ENCODE measurements at places on chromosomes 1 and 21.

DNA sequence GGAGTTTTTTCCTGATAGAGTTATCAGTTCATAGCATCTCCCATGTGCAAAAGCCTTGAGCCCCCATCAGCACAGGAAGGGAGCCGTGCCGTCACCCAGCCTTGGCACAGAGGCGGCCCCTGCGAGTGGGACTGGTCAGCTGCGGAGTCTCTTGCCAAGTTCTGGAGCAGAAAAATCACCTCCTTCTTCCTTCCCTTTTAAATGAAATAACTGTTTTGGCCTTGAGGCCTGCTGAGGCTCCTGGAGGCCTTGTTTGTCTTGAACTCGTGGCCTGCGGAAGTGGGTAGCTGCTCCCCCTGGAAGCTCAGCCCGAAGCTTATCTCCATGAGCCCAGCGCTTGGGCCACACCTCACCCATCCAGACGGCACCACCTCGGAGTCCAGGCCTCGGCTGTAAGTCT lies 145.7 kb upstream of the TMEM51 start:
- DNase-seq: no peak

- no peak for DNase-seq
Observed at GRCh38 chr1:150890033-150890416, 3.1 kb downstream of the CTXND2 start.

- DNase-seq: no peak
Observed at GRCh38 chr1:168476588-168477385, 67.0 kb downstream of the XCL2 start.

DNA sequence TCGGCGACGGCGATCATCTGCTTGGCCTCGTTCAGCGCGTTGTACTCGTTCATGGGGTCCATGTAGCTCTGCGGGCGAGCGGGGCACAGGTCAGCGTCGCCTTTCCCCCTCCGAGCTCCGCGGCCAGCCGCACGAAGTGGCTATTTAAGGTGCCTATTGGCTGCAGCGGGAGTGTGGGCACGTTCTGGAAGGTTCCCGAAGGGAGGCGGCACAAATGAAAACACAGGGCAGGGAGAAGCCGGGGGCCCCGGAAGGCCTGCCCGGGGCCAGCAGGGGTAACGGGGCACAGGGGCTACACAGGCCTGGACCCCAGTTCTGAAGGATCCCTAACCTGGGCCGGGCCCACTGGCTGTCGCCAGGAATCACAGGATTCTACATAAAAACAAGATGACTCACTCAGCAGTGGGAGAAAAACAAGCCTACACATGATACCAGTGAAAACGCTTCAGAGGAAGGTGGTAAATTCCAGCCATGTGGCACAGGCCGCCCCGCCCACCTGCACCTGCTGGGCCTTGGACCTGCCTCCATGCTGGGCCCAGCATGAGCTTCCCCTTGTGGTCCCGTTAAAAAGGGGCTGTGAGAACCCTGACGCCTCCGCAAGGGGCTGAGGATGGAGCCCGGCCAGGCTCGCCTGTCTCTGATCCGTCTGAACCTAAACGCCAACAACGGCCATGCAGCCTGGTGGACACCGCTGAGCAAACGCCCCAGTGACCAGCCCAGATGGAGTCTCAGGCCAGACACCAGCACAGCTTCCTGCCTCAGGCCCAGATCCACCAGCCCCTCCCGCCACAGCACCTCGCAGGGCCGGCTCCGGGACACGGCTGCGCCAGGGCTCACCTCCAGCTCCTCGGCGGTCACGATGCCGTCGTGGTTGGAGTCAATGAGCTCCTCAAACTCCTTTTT lies 3.9 kb upstream of the TNFRSF4 start:
- no peak for DNase-seq

- DNase-seq: no peak
Observed at GRCh38 chr1:63818567-63819325, 44.9 kb downstream of the ROR1 start.

- DNase-seq: no peak
Observed at GRCh38 chr1:200751717-200752116, 13.0 kb downstream of the CAMSAP2 start.

GRCh38 chr1:226485192-226485591 lies 63.4 kb upstream of the STUM start:
- DNase-seq: no peak

- DNase-seq: no peak
Observed at GRCh38 chr1:224061436-224061835, 52.5 kb upstream of the FBXO28 start.
